CD4-positive, alpha-beta T cell treated with Interferon gamma for 1 hour (primary cell): ENCODE measurements at places on chromosomes 5 and 9.

DNA sequence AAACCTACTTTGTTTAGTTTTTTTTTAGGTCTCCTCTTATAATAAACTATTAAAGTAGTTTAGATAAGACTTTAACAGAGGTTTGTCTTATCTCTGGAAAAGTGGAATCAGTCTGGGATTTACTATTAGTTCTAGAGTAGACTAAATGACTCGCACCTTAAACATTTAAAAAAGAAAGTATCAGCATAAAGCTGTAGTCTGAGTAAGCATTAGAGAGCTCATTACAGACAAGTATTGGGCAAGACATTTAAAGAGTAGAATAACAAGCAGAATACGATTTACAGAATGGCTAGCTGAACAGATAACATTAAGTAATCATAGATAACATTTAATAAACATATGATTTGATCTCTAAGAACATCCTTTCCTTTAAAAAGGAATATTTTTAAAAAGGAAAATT lies 226.0 kb upstream of the DMAC1 start:
- no peak for DNase-seq

GRCh38 chr5:134091626-134092121 lies 22.8 kb upstream of the TCF7 start:
- no peak for DNase-seq

- DNase-seq: no peak
Observed at GRCh38 chr5:147512659-147513379, 3.0 kb upstream of the DPYSL3 start.

DNA sequence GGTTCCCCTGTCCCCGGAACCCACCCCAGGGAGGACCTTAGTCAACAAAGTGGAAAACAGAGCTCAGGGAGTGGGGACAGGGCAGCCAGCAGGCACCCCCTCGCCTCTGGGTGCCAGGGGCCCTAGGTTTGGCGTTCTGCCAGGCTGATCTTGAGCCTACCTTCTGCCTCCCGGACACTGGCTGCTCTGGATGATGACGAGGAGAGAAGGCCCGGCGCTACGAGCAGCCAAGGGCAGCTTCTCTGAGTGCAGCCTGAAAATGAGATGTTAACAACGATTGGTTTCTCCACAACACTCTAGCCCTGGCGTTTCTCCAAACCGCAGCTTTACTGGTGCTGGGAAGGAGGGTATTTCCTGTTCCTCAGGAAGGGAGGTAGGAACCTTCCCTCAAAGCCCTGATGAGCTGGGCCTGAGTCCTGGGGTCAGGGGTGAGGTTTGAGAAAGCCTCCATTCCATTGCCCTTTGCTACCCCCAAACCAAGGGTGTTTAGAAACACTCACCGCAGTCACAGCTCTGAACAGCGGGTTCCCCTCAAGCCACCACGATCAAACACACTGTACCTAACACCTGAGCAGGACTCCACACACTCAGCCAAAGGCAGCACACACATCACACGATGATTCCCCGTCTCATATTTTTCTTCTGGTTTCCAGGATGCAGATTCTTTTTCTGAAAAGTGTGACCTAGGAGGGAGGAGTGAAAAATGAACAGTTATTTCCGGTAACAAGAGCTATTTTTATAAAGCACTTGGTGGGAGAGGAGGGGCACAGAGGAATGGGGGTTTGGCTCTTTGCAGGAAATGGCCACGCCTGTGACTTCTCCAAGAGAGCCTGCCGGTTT lies at the start of gene STING1:
Gene STING1 (minus strand): TSS at position 709 of the 840 bp plus-strand sequence. CDS start 1,054 bp downstream, outside the sequence.
- DNase-seq: peak; percentile 65

DNA sequence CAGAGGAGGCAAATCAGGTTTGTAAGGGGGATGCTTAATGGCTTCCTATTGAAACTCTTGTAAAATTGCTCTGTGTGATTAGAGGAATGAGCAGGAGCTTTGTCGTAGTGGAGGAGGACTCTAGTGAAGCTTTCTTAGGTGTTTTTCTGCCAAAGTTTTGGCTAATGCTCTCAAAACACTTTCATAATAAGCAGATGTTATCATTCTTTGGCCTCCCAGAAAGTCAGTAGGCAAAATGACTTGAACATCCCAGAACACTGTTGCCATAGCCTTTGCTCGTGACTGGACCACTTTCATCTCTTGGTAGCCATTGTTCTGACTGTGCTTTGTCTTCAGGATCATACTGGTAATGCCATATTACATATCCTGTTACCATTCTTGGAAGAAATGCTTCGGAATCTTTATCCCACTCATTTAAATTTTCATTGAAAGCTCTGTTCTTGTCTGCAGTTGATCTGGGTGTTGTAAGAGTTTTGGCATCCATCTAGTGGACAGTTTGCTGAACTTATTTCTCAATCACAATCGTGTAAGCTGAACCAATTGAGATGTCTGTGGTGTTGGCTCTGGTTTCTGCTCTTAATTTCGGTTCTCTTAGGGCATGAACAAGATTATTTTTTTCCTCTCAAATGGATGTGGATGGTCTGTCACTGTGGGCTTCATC lies 187.6 kb downstream of the COMMD10 start:
- DNase-seq: no peak

- no peak for DNase-seq
Observed at GRCh38 chr9:36914212-36914577, 119.9 kb downstream of the PAX5 start.

- DNase-seq: no peak
Observed at GRCh38 chr5:143552680-143553079, 149.2 kb upstream of the NR3C1 start.

GRCh38 chr9:2127486-2127885 lies 112.3 kb downstream of the SMARCA2 start:
- DNase-seq: no peak

DNA sequence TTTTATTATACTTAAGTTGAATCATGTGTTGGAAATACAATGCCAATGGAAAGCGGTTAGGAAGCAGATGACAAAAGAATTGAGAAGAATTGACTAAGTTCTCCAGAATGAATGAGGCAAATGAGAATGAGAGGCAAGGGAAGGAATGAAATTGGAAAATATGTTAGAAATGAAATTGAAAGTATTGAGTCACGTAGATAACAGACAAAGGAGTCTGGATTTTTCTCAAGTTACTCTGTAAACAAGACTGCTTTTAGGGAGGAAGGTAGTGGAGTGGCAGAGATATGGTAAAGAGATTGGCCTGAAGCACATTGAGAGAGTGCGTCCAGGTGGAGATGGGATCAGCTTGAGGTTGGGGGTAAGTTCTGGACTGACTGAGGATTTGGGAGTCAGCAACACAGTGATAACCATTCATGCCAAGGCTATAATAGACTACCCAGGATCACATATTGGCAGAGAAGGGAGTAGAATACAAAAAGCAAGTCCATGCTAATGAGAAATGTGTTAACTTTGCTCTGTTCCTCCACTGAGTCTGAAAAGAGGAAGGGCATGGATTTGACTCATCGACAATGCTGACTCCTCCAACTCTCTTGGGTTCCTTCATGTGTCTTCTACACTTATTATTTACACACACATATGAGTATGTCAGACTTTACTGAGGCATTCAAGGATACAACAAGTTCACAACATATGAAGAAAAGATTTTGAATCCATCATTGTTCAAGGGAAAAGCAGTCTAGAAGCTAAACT lies 814.2 kb upstream of the ZNF608 start:
- DNase-seq: no peak

- DNase-seq: no peak
Observed at GRCh38 chr5:66929281-66929680, 267.3 kb downstream of the CD180 start.

DNA sequence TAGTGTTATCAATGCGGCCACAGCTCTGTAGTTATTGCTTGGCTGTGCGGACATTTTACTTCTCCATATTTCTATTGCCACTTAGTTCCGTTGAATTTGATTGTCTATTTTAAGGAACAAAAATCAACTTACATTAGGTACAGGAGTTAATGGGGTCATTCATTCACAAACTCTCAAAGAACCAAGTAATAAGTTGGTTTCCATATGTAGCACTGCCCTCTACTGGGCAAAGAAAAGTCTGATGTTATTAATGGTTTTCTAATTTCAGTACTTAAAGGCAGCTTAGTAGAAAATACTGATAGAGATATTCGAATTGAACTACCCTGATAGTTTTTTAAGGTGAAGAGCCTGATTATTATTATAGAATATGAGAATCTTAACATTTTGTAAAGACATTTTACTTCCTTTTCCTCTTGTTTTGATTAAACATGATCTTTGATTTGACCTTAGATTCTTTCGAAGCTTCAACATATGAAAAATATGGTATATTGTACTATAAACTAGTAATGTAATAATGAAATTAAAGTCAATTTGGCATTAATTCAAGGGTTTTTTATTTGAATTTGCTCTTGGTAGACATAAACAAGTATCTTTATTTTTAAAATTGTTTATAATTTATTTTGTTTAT lies 119.5 kb upstream of the CTNND2 start:
- no peak for DNase-seq

GRCh38 chr5:145978708-145979107 lies 42.3 kb downstream of the SH3RF2 start:
- DNase-seq: no peak

GRCh38 chr9:69295872-69296552 lies 29.0 kb upstream of the ENTREP1 start:
- DNase-seq: no peak

- DNase-seq: no peak
Observed at GRCh38 chr5:45622365-45622764, 73.8 kb downstream of the HCN1 start.

- DNase-seq: no peak
Observed at GRCh38 chr5:36494841-36495601, 111.4 kb upstream of the SLC1A3 start.

- no peak for DNase-seq
Observed at GRCh38 chr5:99460701-99461100, 531.9 kb upstream of the CHD1 start.

DNA sequence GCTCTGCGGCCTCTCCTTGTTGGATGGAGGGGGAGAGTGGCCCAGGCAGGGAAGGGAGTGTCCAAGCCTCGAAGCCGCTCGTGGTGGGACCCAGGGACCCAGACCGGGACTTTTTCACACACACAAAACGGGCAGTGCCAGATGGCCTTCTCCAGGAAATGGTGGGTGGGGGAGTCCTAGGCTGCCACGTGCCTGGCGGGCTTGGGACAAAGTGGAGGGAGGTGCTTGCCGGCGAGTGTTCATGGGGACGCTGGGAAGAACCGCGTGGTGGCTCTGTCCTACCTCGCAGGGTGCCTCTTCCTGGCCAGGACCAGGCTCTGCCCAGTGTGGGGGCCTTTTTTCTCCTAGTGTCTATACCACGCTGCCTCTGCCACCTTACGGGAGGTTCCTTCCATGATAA lies 155.0 kb upstream of the COL5A1 start:
- DNase-seq: no peak

GRCh38 chr9:95381221-95381620 lies 63.7 kb upstream of the FANCC start:
- DNase-seq: no peak

- no peak for DNase-seq
Observed at GRCh38 chr9:132783006-132783405, 95.1 kb downstream of the AK8 start.

- no peak for DNase-seq
Observed at GRCh38 chr9:76136986-76137385, 246.5 kb downstream of the PCSK5 start.

- DNase-seq: no peak
Observed at GRCh38 chr5:31639481-31640411, 815 bp downstream of the PDZD2 start.

DNA sequence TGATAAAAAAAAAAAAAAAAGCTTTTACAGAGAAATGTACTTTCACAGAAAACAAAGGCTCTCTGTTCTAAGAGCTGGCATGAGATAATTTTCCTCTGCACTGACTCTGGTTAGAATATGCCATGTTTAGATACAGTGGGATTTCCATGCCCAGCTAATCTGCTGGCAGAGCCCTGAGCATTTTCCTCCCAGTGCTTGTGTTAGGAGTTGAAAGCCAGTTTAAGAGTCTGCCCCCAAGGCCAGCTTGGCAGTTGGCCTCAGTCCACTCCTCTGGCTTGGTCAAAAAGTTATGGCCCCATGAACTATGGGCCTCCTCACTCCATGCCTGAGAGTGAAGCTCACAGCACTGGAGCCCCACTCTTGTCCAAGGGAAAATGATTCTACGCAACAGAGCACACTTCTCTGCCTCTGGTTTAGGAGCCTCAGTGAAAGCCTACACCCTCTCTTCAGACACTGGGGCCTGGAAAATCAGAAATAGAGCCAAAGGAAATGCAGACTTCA lies 21.9 kb downstream of the MOCS2 start:
- DNase-seq: no peak

DNA sequence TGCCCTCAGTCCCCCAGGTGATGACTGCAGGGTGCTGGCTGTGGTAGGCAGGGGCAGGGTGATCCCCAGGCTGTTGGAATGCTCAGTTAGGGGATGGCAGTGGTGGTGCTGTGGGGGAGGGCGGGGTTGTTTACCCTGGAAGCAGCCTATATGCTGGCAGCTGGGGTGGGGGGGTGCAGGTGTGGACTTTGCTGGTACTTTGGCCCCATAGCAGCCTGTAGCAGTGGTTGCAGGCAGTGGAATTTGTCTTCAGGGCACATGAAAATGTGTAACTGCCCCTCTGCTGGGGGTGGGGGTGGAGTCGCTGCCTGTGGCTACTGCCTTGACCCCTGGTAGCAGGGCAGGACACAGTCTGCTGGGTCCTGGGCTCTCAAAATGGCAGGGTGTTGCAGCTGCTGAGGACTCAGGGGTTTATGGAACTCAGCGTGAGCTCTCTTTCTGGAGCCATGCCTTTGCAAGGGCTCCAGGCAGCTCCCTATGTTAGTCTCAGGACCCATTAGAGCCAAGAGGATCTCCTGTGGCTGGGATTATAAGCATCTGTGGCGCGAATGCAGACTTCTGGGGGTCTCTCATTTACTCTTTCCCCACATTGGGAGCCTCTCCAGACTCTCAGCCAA lies 65.0 kb downstream of the RMI1 start:
- DNase-seq: no peak

- no peak for DNase-seq
Observed at GRCh38 chr5:181112476-181112875, 18.5 kb downstream of the OR2V1 start.
